Hematopoietic multipotent progenitor cell treated with erythropoietin and hydrocortisone succinate and interleukin-3 and kit ligand, for 15 days (in vitro differentiated cells): ENCODE measurements at places on chromosomes 1 and 21.

GRCh38 chr1:42950116-42950481 lies 8.6 kb downstream of the SLC2A1 start:
- DNase-seq = no peak

- no peak for DNase-seq
These were observed 24.3 kb downstream of the LDLRAP1 start for GRCh38 chr1:25567710-25568089.

DNA sequence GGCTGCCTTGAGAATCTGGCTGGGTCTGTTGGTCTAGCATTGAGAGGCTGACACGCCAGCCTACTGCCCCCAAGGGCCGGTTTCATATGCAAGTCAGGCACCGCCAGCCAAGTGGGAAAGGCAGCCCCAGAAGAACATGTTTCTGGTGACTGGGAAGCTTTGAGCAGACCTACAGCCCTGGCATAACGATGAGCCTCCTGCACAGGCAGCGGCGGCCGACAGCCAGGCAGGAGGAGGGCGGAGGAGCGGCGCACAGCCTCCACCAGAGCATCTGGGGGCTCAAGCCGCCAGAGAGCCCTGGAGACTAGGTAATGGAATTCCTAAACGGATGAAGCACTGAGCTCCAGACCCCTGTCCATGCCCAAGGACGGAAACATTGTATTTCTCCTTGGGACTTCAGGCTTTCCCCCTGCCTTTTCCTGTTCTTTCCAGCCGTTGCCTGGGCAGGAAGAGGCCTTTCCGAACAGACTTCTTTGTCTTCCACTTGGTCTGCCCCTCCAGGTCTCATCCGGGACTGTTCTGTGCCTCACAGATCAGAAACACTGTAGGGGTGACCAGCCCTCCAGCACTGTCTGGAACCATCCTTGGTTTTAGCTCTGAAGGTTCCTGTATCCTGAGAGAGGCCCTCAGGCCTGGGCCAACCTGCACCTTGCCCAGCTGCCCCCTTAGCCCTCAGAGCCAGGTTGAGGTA lies 59.5 kb downstream of the IRF2BP2 start:
- no peak for DNase-seq

DNA sequence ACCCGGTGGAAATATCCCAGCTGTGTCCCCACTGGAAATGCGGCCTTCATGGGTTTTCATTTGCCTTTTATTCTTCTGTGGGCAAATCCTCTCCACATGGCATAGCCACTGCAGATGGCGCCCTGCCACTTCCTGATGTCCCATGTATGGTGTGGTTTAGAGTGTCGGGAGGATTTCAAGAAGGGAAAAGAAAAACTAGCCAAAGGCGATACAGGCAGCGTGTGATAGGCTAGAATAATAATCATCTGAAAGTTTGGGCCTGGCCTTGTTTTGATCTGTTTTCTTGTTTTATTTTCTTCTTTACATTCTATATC lies 123.6 kb downstream of the PEX14 start:
- DNase-seq = no peak

GRCh38 chr1:38021969-38022368 lies 9.4 kb downstream of the UTP11 start:
- DNase-seq = no peak

GRCh38 chr1:72397786-72398185 lies 115.4 kb upstream of the NEGR1 start:
- no peak for DNase-seq

GRCh38 chr1:230540421-230541155 lies 101.7 kb upstream of the COG2 start:
- DNase-seq = no peak

- DNase-seq = no peak
These were observed 33.2 kb upstream of the ENO1 start for GRCh38 chr1:8911416-8912309.

GRCh38 chr1:9280015-9280860 lies 12.5 kb upstream of the SPSB1 start:
- DNase-seq = peak; percentile 16
